ENCODE measurements at places on chromosomes 12 and 14.
A peak's percentile ranks its signal among the peaks of the same experiment; 100 is the strongest.

DNA sequence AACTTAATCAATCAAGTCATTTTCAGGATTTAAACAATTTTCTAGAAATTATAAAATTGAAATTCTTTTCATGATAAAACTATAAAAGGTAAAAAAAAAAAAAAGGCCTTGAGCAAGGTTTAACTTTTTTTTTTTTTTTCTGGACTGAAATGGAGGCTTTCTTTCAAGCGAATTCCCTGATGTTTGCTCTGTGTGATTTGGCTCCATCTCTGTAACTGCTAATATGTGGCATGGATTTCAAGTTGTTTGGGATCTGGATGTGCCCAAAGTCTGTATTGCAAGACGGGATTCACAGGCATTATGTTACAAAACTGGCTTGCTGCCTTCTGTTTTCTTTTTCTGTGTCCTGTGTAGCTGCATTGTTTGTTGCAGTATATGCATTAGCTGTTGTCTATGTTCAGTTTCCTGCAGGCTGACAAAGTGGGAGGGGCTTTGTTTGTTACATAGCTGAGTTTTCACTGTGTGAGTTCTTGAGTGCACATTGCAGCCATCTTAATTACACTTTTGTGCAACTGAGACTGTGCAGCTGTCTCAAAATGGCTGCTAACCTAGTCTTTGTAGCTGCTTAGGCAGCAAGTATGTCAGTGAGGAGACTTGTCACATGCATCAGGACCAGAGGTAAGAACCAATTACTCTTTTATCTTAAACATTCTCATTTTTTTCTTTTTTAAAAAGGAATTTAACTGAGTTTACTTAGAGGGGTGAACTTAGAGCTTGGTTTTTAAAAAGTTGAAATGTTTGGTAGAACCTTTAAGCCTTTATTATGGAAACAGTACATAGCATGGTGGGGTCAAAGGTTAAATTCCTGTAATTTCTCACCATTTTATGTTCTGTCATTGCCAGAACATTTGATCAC is 19.5 kb downstream of the ATF7IP start:
- DNase-seq: peak; percentile 80

DNA sequence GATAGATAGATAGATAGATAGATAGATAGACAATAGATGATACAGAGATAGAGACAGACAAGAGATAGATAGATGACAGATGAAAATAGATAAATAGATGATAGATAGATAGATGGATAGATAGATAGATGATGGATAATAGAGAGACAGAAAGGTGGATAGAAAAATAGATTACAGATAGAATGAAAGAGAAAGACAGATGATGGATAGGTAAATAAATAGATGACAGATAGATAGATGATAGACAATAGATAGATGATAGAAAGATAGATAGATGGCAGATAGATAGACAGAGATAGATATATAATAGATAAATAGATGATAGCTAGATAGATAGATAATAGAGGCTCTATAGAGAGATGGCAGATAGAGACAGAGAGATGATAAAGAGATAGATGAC is 523.0 kb downstream of the BCL11B start:
- no peak for DNase-seq

- no peak for DNase-seq
Measured at GRCh38 chr12:87661786-87662377, 367.3 kb downstream of the C12orf50 start.

GRCh38 chr14:22314183-22314820 is 274.7 kb downstream of the DAD1 start:
- DNase-seq: peak; percentile 81

- DNase-seq: no peak
Measured at GRCh38 chr14:23009483-23009938, 432 bp downstream of the C14orf93 start.

DNA sequence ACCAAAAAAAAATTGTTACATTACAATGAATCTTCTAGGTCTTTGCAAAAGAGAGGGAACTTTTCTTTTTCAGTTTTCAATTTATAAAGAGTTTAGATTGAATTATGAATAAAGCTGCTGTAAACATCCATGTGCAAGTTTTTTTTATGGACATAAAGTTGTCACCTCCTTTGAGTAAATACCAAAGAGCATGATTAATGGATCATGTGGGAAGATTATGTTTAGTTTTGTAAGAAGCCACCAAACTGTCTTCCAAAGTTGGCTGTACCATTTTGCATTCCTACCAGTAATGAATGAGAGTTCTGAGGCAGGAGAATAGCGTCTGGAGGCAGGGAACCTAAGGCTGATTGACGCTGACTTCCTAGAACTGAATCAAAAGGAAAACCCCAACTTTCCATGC is 30.2 kb downstream of the LEMD3 start:
- no peak for DNase-seq

DNA sequence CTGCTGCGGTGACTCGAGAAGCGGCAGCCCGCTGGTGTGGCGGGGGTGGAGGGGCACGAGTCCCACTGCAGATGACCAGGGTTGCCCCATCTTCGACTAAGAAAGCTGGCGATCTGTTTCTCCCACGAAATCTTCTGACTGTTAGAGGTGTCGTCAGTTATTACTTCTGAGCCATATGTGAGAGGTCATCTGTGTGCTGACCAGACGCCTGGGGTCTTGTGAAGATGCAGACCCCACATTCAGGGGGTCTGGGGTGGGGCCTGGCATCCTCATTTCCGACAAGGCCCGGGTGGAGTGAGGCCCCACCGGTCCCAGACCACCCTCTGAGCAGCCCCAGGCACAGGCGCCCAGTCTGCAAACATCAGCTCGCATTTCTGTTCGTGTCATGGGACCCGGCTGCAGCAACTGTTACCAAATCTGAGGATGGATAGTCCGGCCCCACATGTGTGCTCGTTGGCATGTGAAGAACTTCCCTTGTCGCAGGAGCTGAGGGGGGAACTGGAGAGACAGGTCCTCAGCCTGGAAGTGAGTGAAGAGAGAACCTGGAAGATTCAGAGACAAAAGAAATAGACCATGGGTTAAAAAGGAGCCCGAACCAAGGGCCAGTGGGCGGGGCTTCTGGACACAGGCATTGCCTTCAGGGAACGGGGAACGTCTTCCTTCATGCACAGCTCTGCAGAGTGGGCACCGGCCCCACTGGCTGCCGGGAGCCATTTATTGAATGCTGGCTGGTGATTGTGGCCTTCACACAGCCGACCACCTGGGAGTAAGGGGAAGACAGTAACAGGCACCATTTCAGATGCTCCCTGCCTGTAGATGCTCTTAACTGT is 135.2 kb downstream of the ADGRD1 start:
- no peak for DNase-seq

- no peak for DNase-seq
Measured at GRCh38 chr12:56261503-56262232, 3.5 kb upstream of the ANKRD52 start.

- DNase-seq: no peak
Measured at GRCh38 chr14:67432050-67432564, 20.1 kb upstream of the PLEK2 start.

DNA sequence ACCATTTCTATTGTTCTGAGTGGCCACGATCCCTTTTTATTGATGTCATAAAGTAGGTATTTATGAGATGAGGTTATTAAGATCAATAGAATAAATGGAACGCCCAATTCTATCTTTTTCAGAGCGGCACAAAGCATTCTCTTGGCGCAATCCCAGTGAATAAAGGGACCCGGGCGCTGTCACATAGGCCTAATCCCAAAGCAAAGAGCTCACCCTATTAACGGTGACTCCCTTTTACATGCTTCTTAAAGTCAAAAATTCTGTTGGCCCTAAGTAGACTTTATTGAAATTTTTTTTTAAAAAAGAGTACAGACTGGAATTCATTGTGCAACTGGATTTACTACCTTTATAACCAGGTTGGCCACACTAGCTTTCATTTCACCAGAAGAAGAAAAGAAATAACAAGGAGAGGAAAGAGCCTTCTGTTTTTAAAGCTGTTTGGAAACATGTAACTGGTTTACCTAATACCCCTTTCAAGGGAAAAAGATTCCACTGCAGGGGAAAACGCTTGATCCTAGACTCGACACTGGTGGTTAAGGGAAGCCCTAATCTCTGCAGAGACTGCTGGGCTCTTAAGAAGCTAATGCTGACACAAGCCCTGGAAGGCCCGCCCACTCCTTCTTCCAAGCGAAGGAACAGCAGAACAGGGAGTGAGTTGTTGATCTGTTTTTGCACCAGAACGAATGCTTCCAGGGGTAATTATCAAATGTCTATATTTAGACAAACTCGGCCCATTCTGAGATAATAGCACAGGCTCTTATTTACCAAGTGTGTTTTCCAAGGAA is 381.2 kb downstream of the BCL11B start:
- no peak for DNase-seq

GRCh38 chr14:37491076-37491475 is 104.0 kb downstream of the FOXA1 start:
- no peak for DNase-seq

DNA sequence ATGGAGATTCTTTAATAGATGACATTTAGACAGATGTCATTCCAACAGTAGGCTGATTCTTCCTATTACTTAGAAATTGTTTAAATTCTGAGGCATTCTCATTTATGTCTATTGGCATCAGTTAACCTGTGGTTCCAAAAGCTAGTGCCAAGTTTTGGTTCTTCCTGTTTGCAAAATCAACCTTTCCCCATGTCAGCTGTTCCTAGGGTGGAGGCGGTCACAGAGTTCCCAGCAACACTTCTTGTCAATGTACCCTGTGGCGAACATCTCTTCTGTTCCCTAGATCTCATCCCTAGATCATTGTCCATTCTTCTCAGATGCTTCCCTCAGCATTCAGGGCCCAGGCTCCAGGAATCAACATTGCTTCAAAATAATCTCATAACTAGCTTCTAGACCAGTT is 140.9 kb downstream of the PHLDA1 start:
- no peak for DNase-seq

DNA sequence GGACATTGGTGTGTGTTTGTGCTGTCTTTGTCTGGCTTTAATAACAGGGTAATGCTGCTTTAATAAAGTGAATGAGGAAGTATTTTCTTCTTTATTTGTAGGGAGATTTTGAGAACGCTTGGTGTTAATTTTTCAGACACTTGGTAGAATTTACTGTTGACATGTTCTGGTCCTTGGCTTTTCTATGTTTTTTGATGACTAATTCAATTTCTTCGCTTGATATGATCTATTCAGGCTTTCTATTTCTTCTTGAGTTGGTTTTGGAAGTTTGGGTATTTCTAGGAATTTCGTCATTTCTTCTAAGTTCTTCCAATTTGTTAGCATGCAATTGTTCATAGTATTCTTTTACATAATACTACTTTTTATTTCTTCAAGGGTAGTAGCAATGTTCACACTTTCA is 167.8 kb downstream of the TTC6 start:
- DNase-seq: no peak

GRCh38 chr14:102338724-102339123 is 19.2 kb downstream of the ZNF839 start:
- DNase-seq: no peak

DNA sequence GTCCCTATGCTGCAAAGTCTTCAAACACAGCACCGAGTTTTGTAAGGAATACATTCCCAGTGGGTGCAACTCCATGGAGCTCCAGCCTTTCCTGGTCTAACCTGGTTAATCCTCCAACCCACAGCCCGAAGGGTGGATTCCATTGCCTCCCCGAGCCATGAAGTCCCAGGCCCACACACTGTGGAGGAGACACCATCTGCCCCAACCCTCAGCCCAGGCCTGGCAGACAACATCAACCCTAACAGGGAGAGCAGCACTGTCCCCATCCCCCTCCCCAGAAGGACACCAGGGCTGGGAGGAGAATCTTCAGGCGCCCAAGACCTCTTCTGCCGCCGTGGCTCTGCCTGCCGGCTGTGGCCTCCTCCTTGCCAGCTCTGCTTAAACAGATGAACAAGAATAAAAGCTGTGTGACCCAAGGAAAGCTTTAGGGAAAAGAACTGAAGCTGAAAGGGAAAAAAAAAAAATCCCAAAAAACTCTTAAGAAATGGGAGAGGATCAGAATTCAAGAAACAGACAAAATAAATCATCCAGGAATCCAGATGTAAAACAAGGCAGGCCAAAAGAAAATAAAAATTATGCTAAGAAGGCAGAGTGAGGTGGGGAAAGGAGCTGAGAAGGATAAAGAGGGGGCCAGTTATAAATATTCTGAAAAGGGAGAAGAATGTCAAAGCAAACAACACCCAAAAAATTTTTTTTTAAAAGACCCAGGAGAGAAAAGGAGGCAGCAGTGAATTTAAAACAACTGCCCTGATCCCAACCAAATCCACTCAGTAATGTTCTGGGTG is 16.0 kb upstream of the ZFP36L1 start:
- no peak for DNase-seq

DNA sequence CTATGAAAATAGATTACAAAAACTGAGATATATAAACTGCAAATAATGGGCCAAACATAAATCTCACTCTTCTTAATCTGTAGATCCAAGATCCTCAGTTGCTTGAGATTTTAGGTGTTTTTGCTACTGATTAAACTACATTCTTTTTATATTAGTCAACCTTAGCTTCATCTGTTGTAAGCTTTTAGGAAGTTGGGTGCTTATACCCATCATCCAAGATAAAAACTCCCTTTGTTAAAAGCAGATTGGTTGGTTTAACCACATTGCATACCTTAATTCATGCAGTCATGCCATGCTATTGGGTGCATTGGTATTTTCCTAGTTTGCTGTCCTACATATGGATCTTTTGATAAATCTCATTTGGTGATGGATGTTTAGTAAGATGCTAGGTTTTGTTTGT is 46.2 kb upstream of the DIP2B start:
- DNase-seq: no peak

DNA sequence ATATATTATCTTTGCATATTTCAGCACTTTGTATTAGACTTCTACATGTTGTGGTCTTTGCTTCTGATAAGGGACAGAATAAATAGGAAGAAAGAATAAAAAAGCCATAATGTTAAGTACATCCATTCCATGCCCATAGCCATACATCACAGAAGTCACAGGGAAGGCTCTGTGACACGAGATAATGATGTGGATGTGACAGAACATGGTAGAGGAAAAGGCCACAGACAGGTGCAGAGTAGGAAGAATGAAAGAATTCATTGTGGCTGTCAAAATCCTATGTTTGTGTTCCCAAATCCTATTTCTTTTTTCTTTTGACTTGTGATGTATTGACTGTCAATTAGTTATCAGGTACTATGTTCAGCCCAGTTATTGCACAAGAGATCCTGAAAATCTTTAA is 38.4 kb downstream of the BICD1 start:
- DNase-seq: no peak

DNA sequence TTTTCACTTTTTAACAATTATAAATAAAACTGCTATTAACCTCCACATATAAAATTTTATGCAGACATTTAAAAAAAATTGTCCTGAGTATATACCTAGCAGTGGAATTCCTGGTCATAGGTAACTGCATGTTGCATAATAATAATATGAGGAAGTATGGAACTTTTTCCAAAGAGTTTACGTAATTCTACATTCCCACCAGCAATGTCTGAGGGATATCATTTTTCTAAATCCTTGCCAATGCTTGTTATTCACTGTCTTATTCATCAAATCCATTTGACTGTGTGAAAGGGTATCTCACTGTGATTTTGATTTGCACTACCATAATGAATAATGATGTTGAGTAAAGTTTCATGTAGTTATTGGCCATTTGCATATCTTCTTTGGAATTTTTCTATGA is 393.8 kb downstream of the LRFN5 start:
- DNase-seq: no peak

Data from midbrain (tissue), 1 donor.